ENCODE measurements at places on chromosomes 1 and 21.
A peak's percentile ranks its signal among the peaks of the same experiment; 100 is the strongest.

DNA sequence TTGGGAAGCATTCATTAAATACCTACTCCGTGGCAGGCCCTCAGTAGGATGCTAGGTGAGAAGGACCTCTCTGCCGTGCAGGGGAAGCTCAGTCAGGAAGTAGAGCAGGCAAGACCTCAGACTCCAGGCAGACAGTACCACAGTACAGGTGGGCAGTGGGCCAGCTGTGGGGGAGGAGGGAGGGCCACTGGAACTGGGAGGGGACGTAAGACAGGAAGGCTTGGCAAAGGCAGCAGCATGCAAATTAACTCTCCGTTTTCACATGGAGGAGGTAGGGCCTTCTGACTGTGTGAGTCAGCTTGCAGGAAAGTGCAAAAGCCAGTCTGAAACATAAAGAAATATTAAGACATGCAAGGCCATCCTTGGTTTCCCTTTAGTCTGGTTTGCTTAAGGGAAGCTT is 157.7 kb downstream of the TRIM33 start:
- DNase-seq: no peak

DNA sequence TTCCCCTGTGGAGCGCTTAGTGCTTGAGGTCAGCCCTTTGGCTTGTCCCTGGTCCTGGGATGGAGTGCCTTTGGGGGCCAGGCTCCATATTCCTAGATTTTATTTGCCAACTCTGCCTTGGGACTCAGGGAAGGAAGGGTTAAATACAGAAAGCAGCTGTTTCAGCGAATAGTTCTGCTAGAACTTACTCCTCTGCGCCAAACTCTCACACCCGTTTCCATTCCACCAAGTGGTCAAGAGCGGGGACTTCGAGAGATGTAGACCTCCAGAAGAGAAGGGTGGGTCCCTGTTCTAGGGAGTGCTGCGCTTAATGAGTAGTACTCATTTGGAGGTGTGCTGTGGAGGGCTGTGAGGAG is 704 bp upstream of the TOMM40L start:
- no peak for DNase-seq

DNA sequence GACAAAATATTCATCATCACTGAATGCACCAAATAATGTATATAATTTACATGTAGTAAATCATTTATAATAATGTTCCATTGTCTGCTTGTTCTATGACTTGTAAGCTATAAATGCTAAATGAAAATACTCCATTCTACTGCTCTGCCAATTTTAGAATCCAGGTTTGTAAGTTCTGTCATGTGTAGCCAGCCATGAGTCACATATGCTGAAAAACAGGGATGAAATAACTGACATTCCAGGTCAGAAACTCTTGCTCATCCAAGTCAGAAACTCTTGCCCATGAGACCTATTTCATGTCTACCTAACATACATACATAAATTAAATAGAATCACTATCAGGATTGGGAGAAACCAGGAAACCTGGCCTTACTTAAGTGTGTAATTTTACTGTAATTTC is 95.6 kb downstream of the ASH1L start:
- no peak for DNase-seq

DNA sequence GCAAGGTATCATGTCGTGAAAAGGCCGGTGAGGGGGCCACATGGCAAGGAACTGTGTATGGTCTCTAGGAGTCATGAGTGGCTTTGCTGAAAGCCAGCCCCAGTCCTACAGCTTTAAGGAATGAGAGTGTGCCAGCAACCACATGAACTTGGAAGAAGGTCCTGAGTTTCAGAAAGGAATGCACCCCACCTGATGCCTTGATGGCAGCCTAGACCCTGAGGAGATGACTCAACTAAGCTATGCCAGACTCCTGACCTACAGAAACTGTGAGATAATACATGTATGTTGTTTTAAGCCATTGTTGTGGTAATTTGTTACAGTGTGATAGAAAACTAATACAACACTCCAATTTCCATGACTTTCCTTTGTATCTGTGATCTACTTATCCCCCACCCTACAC is 33.5 kb upstream of the AKT3 start:
- no peak for DNase-seq

- peak; percentile 30 for DNase-seq
Measured at GRCh38 chr1:10793129-10793651, 3.3 kb downstream of the CASZ1 start.

- DNase-seq: peak; percentile 4
Measured at GRCh38 chr1:67307251-67308060, at the start of gene IL12RB2. Gene IL12RB2, plus strand, starts transcription at chr1:67307873. Its CDS starts 12,496 bp downstream, at chr1:67320369.

All from Calu3 (cell line).